ENCODE measurements at places on chromosomes 4 and X.

GRCh38 chrX:80285131-80285773 is 135.0 kb upstream of the TENT5D start:
- DNase-seq: no peak

GRCh38 chr4:159048166-159048886 is 54.6 kb upstream of the RAPGEF2 start:
- no peak for DNase-seq

GRCh38 chrX:40100537-40101429 is 3.0 kb upstream of the BCOR start:
- DNase-seq: no peak

DNA sequence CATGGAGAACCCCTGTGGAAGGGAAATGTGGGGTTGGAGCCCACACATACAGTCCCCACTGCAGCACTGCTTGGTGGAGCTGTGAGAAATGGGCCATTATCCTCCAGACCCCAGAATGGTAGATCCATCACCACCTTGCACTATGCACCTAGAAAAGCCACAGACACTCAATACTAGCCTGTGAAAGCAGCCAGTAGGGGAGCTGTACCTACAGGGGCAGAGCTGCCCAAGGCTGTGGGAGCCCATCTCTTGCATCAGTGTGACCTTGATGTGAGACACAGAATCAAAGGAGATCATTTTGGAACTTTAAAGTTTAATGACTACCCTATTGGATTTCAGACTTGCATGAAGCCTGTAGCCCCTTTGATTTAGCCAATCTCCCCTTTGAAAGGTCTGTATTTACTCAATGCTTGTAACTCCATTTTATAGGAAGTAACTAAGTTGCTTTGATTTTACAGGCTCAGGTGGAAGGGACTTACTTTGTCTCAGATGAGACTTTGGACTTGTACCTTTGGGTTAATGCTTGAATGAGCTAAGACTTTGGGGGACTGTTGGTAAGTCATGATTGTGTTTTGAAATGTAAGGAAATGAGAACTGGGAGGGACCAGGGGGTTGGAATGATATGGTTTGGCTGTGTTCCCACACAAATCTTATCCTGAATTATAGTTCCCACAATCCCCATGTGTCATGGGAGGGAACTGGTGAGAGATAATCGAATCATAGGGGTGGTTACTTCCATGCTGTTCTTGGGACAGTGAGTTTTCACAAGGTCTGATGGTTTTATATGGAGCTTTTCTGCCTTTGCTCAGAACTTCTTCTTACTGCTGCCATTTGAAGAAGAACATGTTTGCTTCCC is 352.6 kb downstream of the INPP4B start:
- DNase-seq: no peak

DNA sequence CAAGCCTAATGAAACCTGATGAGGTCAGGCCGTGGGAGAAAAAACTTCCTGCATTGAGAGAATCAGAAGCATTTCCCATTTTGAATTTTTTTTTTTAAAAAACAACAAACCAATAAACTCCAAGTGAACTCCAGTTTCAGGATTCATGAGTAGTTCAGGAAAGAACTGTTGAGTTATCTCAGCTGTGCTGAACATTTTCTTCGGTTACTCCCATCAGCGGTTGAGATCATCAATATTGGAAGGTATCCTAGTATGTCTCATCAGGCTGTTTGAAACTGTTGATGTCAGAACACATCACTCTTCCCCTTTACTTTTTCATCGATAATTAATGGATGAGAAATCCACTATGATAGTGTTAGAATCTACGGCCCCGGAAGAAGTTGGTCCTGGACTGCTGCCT is 82.4 kb upstream of the ADGRG2 start:
- no peak for DNase-seq

DNA sequence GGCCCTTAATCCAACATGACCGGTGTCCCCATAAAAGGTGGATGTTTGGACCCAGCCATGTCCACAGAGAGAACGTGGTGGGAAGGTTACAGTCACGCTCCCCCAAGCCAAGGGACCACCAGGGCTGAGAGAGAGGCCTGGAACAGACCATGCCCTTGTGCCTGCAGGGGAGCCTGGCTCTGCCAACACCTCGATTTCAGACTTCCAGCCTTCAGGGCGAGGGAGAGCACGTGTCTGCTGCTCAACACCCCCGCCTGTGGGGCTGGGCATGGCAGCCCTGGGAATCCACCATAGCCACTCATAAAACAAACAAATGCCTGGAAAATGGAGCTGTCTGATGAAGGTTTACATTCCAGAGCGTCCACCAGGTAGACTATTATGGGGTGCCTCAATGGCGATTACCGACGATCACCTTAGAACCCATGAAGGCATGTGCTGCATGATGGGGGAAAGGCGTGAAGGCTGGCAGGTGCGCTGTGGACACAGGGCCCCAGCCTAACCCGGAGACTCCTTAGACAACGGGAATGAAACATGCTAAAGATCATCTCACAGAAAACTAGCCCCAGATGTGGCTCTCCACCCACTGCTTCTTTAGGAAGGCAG is 42.3 kb upstream of the HMX1 start:
- no peak for DNase-seq

- no peak for DNase-seq
These were observed 66.1 kb upstream of the SLC39A8 start for GRCh38 chr4:102411408-102411807.

DNA sequence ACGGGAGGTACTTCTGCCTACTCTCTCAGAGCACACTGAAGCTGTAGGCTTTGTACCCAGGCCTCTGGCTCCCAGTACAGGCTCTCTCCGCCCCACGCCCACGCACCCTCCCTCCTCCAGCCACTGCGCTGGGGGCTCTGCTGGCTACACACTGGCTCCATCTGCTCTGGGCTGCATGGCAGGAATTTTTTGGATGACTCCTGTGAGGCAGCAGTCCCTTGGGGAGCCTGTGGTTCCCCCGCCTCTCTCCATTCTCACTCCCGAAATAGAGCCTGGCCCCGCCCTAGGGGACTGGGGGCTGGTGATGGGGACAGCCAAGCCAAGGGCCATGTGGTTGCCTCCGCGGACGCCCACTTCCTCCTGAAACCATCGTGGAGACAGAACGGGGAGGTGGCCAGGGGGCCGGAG is 58.1 kb upstream of the ADRA2C start:
- DNase-seq: no peak

DNA sequence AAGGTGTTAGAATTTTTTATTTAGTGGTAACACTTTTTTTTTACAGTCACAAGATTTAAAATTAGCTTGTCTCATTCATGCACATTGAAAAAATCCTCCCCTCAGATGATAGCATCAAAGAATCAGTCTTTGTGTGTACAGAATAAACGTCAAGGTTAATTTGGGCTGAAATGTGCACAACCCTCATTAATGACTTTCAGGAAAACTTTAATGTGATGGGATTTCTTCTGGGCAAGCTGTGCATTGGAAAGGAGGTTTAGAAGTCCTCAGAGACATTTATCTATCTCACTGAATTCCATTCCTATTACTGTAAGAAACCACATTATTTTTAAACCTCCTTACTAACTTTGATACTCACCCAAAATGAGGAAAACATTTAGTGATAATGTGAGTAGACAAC is 88.2 kb upstream of the TECRL start:
- DNase-seq: no peak

DNA sequence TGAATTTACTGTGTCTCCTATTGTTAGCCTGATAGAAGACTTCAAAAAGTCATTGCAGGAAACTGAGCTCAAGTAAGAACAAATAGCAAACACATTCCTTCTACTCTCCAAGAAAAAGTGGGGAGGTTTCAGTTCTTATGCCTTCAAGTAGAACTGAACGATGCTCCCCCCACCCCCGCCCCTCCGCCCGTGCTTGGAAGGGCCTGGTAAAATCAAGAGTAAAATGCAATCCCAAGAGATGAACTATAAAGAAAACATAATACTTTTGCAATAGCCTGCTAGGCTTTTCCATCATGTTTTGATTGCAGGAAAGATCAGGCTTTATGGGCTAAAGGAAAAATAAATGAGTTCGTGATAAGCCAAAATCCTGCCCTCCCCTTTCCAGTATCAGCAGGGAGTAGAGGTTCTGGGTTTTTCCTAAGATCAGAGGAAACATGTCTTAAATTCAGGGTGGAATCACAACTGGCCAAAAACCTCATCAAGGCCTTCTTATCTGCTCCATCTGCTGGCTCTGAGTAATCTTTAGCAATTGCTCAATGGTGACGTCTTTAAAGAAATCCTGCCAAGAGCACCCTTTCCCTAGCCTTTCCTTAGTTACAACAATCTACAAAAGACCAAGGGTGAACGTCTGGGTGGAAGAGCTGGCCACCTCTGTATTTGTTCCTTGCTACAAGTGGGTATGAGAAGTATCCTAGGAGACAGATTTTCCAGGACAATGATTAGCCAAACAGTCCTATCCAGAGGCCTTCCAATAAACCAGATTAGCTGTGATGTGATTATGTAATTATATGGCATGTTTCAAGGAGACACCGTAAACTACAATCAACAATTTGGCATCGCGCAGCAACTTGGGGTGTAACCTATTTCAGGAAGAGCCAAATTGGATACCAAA is 66.3 kb upstream of the FAM9C start:
- peak; percentile 60 for DNase-seq

- DNase-seq: no peak
These were observed 336.3 kb downstream of the PPP3CA start for GRCh38 chr4:101010987-101011386.

DNA sequence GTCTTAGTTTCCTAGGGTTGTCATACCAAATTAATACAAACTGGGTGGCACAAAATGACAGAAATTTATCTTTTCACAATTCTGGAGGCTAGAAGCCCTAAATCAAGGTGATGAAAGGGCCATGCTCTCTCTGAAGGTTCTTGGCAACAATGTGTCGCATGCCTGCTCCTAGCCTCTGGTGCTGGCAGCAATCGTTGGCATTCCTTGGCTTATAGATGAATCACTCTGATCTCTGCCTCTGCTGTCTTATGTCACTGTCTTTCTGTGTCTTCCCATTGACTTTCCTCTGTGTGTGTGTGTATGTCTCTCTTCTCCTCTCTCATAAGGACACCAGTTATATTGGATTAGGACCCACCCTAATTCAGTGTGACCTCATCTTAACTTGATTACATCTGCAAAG is 15.9 kb upstream of the INTU start:
- no peak for DNase-seq

GRCh38 chr4:88854481-88854880 is 156.9 kb upstream of the NAP1L5 start:
- DNase-seq: no peak

DNA sequence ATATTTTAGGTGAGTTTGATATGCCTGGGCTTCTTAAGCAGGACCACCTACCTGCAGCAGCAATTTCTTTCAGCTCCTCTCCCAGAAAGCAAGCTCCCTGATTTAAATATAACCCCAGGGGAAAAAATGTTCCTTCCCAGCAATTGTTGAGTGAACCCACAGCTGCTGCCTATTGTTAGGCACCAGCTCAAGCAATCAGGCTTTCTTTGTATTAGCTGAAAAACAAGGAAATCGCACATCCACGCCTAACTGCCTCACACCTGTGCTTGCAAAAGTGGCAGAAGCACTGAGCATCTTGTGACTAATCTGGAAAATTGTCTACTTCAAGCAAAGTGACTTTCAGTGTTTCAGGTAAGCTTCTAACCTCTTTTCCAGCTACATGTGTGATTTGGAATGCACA is 432.2 kb downstream of the SMARCA1 start:
- no peak for DNase-seq

DNA sequence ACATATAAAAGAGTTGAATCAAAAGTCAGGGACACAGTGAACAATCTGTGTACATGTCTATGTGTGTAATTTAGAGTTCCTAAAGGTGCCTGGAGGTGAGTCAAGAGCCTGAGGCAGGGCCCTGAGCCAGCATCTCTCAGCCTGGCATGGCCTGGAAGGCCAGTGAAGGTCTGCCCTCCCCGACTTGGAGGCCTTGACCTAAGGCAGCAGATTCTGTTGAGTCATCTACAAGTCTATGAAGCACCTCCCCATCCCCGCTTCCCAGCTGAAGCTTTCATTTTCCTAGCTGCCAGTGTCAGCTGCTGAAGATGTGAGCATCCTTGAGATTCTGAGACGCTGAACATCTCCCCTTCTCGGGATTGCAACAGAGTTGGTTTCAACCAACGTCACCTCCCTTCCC is 583.9 kb downstream of the BCOR start:
- peak; percentile 47 for DNase-seq

GRCh38 chr4:130896920-130897319 is 1801.0 kb downstream of the C4orf33 start:
- DNase-seq: no peak

- DNase-seq: no peak
These were observed 1250.4 kb upstream of the IGFBP7 start for GRCh38 chr4:58360354-58361133.

GRCh38 chr4:90209922-90210321 is 82.7 kb downstream of the CCSER1 start:
- no peak for DNase-seq

DNA sequence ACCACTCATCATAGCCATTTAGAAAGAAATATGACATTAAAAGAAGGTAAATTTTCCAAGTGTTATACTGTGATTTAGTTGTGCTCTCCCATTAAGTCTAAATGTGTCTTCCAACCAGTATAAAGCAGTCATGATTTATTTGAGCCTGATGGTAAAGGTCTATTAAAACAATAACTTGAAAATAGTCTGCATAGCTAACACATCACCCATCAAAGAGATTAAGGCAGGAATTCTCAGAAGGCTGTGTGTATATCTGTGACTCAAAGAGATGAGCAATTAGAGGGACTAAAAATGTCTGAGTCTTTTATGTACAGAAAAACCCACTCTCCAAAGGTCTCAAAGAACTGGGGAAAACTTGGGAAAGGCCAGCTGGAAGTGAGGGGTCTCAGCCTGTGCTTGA is 70.3 kb upstream of the IQCM start:
- no peak for DNase-seq

GRCh38 chrX:27797575-27797974 is 10.2 kb upstream of the MAGEB10 start:
- DNase-seq: no peak

- no peak for DNase-seq
These were observed 3.5 kb downstream of the TMSB4X start for GRCh38 chrX:12978205-12979025.

- DNase-seq: no peak
These were observed 298.3 kb upstream of the AGA start for GRCh38 chr4:177740563-177740962.

GRCh38 chr4:147839200-147839599 is 107.3 kb downstream of the ARHGAP10 start:
- DNase-seq: no peak
